ENCODE measurements at places on chromosomes 13 and 19.
A peak's percentile ranks its signal among the peaks of the same experiment; 100 is the strongest.

- no peak for DNase-seq
Observed at GRCh38 chr19:4473763-4474513, 1.8 kb downstream of the HDGFL2 start.

DNA sequence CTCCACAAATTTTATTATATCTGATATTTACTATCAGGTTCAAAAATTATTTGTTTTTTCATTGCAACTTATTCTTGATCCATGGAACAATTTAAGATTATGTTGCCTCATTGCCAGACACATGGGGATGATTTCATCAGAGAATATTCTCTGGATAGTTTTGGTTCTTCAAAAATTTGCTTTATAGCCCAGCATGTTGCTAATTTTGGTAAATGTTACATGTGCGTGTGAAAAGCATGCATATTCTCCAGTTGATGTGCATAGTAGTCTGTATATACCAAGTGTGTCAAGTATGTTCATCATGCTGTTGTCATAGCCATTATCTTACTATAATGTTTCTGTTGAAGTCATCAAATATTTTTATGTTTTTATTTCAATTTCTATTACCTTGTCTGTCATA, 122.3 kb downstream of the RFC3 start:
- no peak for DNase-seq

GRCh38 chr13:64510747-64511146, 2719.4 kb downstream of the PCDH9 start:
- no peak for DNase-seq

DNA sequence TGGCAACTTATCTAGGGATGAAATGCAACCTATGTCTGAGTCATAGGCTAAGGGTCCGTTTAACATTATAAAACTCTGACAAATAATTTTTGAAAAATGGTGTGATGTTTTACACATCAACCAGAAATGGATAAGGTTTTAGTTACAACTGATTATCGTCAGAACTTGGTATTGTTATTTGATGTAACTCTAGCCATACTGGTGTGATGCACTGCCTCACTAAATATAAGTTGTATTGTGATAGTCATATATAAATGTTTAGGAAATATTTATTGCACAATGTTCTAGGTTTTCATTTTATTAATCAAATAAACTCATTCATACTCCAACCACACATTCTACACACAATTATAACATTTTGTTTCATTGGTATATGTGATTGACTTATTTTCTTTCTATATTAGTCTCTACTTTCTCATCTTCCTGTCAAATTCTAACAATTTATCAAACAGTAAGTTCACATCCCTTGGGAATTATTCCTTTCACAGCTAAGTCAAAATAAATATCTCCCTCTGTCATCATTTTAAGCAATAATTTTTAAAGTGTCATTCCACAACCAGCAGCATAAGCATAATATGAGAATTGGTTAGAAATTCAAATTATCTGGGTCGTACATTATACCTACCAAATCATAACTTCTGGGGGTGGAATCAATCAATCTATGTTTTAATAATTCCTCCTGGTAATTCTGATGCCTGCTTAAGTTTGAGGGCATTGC, 873.9 kb downstream of the SLITRK1 start:
- DNase-seq = no peak

- DNase-seq = no peak
Observed at GRCh38 chr19:7645656-7646425, 8.9 kb downstream of the STXBP2 start.

GRCh38 chr19:40613690-40614621, 12.8 kb downstream of the LTBP4 start:
- DNase-seq = peak; percentile 85

DNA sequence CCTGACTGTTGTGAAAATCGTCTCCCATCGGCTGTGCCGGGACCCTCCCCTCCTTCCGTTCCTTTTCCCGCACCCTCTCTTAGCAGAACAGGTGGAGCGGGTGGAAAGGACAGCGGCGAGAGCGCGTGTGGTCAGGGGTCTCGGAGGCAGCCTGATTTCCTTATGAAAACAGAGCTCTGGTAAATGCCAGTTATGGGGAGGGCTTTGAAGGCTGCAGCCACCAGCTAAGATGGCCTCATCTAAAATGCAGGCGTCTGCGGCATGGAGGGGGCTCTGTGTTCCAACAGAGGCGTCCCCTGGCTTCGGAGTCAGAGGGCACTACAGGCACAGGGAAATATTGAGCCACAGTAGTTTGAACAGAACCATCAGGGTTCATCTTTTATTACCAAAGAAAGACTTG, 93.8 kb upstream of the SOX1 start:
- DNase-seq = no peak

- DNase-seq = peak; percentile 74
Observed at GRCh38 chr19:27793128-27793643, 1419.8 kb downstream of the UQCRFS1 start.

- no peak for DNase-seq
Observed at GRCh38 chr13:37412241-37412921, 186.2 kb downstream of the POSTN start.

- no peak for DNase-seq
Observed at GRCh38 chr13:79604752-79605151, 123.8 kb downstream of the NDFIP2 start.

- DNase-seq = no peak
Observed at GRCh38 chr13:104779311-104779993, 1713.2 kb upstream of the SLC10A2 start.

- DNase-seq = no peak
Observed at GRCh38 chr13:94268661-94269060, 210.8 kb downstream of the DCT start.

DNA sequence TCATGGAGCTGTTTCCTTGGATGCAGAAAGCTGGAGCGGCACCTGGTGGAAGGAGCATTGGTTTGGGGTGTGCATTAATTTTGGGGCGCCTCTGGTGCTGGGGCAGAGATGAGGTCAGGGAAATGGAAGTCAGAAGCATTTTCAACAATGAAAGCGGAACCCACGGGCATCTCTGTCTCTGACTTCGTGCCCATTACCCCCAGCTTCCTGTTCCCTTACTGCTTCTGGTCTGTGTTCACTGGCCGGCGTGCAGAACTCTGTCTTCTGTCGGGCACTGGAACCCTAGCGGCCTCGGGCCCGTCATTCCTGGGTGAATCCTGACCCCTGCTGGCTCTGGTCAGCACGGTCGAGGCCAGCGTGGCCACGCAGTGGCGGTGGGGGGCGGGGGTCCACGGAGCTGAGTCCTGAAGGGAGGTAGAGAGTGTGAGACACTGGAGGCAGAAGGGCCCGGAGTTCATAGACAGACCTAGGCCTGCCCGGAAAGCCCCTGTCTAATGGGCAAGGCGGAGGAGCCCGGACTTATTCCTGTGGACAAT, 7.9 kb upstream of the LINGO3 start:
- DNase-seq = no peak

DNA sequence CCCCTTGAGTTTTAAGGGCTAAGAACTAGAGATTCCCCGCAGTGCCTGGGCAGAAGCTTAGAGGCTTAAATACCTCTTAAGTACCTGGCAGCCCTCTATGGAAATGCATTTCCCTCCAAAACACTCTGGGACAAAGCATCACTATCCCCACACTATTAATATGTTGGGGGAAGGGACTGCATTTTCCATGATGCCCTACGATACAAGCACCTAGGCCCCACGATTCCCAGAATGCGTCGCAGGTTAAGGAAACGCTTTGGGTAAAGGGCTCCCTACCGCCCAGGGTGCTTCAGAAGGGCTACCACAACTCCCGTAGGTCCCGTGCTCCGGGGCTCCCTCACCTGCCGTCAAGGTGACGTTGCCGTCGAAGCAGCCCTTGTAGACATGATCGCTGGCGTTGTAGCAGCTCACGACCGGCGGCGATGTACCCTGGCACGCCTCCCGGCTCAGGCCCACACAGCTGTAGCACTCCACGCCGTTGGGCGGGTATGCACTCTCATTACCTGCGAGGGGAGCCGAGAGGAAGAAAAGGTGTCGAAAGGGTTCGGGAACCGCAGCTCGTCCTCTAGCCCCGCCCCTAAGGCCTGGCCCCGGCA, 2.5 kb downstream of the LYPD3 start:
- no peak for DNase-seq

- no peak for DNase-seq
Observed at GRCh38 chr19:918481-919198, 1.5 kb downstream of the KISS1R start.

DNA sequence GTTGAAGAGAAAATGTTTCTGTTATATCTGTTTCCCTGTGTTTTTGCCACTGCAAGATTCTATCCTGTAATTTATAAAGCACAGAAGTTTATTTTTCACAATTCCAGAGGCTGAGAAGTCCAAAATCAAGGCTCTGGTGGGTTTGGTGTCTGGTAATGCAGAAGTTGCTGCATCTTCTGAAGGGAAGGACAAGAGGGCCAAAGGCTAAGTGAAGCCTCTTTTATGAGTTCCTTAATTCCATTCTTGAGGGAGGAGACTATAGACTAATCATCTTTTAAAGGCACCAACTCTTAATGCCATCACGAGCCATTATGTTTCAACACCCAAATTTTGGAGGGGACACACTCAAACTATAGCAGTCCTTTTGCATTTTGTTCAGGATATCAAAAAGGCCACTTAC, 34.1 kb upstream of the WDFY2 start:
- DNase-seq = no peak

- no peak for DNase-seq
Observed at GRCh38 chr19:55113570-55114039, 3.8 kb downstream of the PPP1R12C start.

GRCh38 chr13:20702530-20702914, 977 bp upstream of the IL17D start:
- no peak for DNase-seq

DNA sequence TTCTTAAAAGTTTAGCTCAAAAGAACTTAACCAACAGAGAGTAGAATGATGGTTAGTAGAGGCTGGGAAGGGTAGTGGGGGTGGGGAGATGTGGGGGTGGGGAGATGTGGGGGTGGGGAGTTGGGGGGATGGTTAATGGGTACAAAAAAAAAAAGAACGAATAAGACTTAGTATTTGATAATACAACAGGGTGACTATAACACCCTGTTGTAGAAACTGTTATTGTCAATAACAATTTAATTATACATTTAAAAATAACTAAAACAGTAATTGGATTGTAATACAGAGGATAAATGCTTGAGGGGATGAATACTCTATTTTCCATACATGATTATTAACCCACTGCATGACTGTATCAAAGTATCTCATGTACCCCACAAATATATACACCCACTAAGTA, 91.1 kb downstream of the ZC3H13 start:
- DNase-seq = no peak

DNA sequence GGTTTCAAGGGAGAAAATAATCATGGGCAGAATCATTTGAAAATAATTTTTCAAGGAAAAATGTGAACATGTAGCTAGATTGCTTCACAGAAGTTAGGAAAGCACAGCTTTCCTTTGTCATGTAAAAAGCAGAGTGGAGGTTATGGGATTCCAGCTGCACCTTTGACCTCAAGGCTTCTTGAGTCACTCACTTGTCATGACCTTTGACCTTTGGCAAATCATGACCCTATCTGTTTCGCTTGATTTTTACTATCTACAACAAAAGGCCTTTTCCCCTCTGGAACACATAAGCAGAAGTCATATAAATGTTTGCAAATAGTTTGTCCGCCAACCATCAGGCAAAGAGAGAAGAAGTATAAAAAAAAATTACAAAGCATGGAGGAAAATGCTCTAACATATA, 210.7 kb upstream of the MIR17HG start:
- DNase-seq = no peak

DNA sequence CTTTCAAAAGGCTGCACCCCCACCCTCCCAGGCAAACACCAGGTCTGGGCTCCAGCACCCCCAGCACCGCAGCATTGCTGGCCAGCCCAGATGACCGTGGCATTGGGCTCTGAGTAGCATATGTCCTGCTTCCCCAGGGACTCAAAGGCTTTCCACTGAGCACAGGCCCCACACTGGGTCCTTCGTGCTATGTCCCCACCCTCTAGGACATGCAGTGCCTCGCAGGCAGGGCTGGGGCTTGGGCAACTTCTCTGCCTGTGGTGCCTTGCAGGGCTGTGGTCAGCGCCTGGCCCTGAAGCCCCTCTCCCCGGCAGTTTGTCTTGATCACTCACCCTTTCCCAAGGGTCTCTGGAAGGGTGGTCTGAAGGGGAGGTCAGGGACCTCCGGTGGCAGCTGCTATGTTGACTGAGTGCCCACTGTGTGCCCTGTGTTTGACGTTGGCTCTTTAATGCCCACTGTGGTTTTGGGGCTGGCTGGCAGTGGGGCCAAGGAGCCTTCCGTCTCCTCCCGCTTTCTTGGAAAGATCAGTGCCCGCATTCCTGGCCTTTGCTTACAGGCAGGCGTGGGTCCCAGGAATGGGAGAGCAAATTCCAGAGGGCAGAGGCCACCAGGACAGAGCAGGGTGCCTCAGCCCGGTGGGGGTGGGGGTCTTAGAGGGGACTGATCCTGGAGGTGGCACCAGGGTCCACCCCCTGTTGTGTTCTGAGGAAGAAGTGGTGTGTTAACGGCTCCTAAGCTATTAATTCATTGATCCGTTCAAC, 20.3 kb upstream of the CRTC1 start:
- no peak for DNase-seq

DNA sequence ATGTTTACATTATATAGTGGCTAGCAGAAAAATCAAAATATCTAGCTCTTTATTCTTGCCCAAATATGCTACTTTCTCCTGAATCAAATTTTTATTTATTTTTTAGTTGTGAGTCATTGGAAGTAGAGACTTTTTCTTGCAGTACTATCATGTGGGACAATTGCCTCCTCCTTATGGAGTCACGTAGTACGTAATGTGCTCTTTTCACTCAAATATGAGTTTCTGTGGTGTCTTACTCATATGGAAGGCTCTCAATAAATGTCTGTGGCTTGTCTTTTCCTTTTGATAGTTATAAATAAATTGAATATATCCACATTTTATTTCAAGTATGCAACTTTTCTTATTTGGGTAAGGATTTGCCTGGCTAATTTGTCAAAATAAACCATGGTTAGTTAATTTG, 1411.0 kb upstream of the SLC10A2 start:
- DNase-seq = no peak

- no peak for DNase-seq
Observed at GRCh38 chr19:19661675-19662251, 1.7 kb downstream of the ATP13A1 start.

GRCh38 chr13:46321494-46322225, 65.4 kb downstream of the RUBCNL start:
- peak; percentile 63 for DNase-seq

- no peak for DNase-seq
Observed at GRCh38 chr13:50227361-50227760, 212.1 kb downstream of the KCNRG start.

DNA sequence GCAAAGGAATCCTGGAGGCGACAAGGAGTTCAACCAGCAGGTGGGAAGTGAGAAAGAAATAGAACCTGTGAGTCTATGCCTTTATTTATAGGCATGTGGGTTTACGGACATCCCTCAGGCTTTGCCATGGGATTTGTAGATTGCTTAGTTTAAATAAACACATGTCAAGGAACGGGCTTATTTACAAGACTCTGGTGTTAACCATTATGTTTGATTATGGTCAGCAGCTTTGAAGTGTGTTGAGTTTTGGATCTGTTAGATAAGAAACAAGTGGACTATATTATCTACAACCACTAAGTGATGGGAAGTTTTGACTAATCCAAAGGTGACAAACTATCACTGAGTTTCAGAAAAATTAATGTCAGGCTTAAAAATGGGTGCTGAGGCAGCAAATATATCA, 143.2 kb downstream of the SLITRK5 start:
- DNase-seq = no peak

All from stimulated activated CD4-positive, alpha-beta T cell treated with anti-CD3 and anti-CD28 coated beads, Interleukin-4, amount 100 ng/mL, for 4 hours (primary cell).